ENCODE measurements at places on chromosomes 4 and X. TPM values are rescaled to one million over a fixed set of nuclear protein-coding genes. Genes with fewer than 3 reads are reported as not detected.

GRCh38 chr4:93092765-93093164 is 735.8 kb upstream of the ATOH1 start:
- DNase-seq: no peak
- no peaks in the 10 kb centered on the region for H3K36me3 ChIP-seq
- no peak overlapping the region for H3K4me3 ChIP-seq

DNA sequence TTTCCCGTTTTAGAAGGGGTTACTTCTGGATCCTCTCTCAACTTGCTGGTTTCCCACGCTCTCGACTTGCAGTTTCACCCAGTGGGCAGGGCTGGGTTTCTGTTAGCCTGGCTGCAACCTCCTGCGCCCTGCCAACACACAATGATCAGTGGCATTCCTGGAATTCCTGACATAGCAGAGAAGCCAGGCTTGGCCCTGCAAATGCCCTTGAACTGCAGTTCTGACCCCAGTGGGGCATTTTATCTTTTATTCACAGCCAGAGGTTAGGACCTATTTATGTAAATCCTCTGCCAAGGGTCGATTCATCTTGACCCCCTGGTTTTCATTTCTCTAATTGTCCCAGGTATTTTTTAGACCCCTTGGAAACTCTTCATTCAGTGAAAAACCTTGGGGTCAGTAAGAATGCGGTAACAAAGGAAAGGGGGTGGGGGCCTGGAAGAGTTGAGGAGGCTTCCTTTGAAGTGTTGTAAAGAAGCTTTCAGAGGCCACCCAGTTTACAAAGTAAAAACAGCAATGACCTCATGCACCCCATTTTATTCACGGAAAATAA is 217.6 kb downstream of the ZNF674 start:
- H3K4me1 ChIP-seq: peaks cover 55% of the 10 kb centered on the region
- peak; percentile 56 for DNase-seq
- H3K27ac ChIP-seq: peak overlapping the region; percentile 96
- no peak overlapping the region for H3K4me3 ChIP-seq
- H3K36me3 ChIP-seq: no peaks in the 10 kb centered on the region

GRCh38 chr4:173371292-173372192 is 788 bp downstream of the SAP30 start:
- peak; percentile 82 for DNase-seq
- peak overlapping the region; percentile 90 for H3K27ac ChIP-seq
- peaks cover 18% of the 10 kb centered on the region for H3K4me1 ChIP-seq
- H3K4me3 ChIP-seq: peak overlapping the region; percentile 91
- no peaks in the 10 kb centered on the region for H3K27me3 ChIP-seq
- H3K36me3 ChIP-seq: peaks cover 26% of the 10 kb centered on the region

DNA sequence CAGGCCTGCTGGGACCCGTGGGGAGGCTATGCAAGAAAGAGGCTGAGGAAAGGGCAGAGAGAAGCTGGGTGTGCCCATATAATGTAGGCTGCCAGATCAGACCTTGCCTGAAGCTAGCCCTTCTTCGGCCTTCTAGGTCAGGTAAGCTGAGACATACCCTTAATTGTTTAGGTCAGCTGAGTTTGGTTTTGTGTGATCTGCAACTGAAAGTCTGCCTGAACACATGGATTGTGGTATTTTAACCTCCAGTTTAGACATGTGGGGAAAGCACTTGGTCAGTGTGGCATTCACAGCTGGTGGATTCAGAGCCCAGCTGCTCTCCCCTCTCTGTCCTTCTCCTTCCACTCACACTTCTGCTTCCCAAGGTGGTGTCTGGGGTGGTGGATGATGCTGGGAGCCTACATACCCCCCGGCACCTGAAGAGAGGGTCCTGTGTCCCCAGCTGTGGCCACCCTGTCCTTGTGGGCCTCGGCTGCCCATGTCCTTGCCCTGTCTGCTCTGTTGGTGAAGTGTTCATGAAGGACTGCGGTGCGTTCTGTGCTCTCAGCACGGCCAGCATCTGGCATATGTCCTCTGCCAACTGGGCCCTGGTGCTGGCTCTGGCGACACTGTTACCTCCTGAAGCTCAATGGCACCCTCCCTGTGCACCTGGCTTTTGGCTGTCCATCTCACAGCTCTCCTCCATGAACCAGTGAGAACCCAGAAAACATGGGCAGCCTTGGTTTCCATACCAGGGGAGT is 82.1 kb downstream of the NAT8L start:
- no peak overlapping the region for H3K4me3 ChIP-seq
- H3K36me3 ChIP-seq: no peaks in the 10 kb centered on the region
- no peaks in the 10 kb centered on the region for H3K27me3 ChIP-seq
- no peak for DNase-seq
- H3K27ac ChIP-seq: no peak overlapping the region

DNA sequence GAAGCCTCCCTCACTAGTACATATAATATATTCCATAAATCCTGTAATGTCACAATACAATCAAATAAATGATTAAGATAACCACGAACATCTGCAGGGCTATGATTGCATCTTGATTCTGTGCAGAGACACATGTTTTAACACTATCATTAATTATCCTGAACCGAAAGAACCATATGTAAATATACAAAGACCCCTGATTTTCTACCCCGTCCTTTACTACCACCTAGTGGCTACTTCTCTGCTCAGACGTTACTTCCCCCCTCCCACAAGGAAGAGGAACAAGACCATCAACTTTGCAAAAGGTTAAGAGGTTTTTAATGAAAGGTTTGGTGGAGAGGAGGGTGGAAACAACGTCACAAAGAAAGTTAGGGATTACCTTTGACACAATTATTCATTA is 134.0 kb downstream of the COL4A6 start:
- DNase-seq: peak; percentile 24
- H3K4me3 ChIP-seq: no peak overlapping the region
- peaks cover 16% of the 10 kb centered on the region for H3K27me3 ChIP-seq
- no peaks in the 10 kb centered on the region for H3K4me1 ChIP-seq

DNA sequence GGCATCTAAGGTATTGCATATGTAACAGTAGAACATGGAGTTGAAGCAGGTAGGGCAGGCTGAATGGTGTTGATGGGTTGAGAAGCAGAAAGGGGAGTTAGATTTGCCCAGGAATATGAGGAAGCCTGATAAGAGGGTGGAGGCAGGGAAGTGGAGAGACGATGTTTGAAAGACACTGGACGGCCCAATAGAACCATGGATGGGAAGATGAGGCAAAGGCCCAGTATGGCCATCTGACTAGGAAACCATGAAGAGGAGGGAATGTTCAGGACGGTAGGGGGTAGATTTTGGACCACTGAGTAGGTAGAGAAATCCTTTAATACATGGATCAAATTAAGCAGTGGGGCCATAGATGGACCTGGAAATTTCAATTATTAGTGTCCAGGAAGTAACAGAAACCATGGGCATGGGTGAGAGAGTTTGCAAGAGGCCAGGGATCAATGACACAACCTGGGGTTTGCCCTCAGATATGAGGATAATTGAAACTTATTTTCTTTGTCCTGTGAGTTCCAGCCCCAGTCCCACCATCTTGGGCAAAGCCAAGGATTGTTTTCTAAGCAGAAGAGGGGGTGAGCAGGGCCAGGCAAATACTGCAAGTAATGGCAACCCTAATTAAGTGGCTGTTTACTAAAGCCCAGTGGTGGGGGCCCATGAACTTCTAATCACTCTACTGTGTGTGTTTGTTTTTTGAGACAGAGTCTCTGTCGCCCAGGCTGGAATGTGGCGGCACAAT is 2.5 kb upstream of the USP11 start:
- DNase-seq: no peak
- H3K4me1 ChIP-seq: no peaks in the 10 kb centered on the region
- H3K4me3 ChIP-seq: no peak overlapping the region
- no peaks in the 10 kb centered on the region for H3K27me3 ChIP-seq
- H3K27ac ChIP-seq: no peak overlapping the region

GRCh38 chr4:26687728-26688127 is 103.8 kb downstream of the TBC1D19 start:
- H3K4me1 ChIP-seq: no peaks in the 10 kb centered on the region
- DNase-seq: no peak
- H3K27ac ChIP-seq: no peak overlapping the region
- H3K4me3 ChIP-seq: no peak overlapping the region
- no peaks in the 10 kb centered on the region for H3K36me3 ChIP-seq

GRCh38 chr4:144384408-144384807 is 243.9 kb upstream of the GYPA start:
- no peak overlapping the region for H3K4me3 ChIP-seq
- H3K36me3 ChIP-seq: no peaks in the 10 kb centered on the region
- DNase-seq: no peak
- no peak overlapping the region for H3K27ac ChIP-seq
- no peaks in the 10 kb centered on the region for H3K4me1 ChIP-seq

DNA sequence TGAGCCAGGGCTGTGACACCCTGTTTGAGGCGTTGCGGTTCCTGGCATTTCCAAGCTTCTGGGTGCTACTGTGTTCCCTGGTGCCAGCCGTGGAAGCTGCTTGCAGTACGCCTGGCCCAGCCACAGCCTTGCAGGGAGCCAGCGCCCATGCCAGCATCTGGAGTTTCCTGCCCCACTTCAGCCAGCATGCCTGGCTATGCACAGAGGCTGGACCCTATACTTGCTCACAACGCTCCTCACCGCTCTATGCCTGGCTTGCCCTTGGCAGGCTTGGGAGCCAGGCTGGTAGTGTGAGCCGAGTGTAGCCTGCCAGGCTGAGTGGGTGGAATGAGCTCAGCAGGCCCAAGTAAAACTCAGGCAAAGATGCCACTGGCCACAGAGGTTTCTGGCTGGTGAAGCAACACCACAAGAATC is 22.4 kb downstream of the PRRG1 start:
- H3K4me3 ChIP-seq: no peak overlapping the region
- no peaks in the 10 kb centered on the region for H3K4me1 ChIP-seq
- no peaks in the 10 kb centered on the region for H3K36me3 ChIP-seq
- H3K27ac ChIP-seq: no peak overlapping the region
- no peak for DNase-seq

GRCh38 chr4:98555798-98556445 is 102.5 kb downstream of the TSPAN5 start:
- peaks cover 66% of the 10 kb centered on the region for H3K4me1 ChIP-seq
- peak overlapping the region; percentile 73 for H3K27ac ChIP-seq
- no peaks in the 10 kb centered on the region for H3K27me3 ChIP-seq
- DNase-seq: peak; percentile 90
- H3K36me3 ChIP-seq: no peaks in the 10 kb centered on the region
- H3K4me3 ChIP-seq: no peak overlapping the region

DNA sequence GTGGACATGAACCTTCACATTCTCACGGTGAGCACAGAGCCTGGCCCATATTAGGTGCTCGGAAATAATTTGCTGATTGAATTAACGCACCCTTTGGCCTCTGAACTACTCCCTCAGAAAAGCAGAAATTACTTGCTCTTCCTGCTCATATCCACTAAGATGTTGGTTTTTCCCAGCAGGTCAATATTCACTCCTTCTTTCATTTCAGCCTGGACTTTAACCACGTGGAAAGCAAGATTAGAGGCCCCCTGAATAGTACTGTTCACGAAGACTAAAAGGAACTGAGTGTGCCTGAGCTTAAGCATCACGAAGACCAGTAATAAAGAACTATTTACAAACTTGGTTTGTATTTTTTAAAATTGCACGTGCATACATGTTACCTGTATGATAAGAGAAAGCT is 9.9 kb downstream of the MTNR1A start:
- no peak for DNase-seq
- no peaks in the 10 kb centered on the region for H3K4me1 ChIP-seq
- no peak overlapping the region for H3K27ac ChIP-seq
- H3K4me3 ChIP-seq: no peak overlapping the region
- no peaks in the 10 kb centered on the region for H3K36me3 ChIP-seq
- no peaks in the 10 kb centered on the region for H3K27me3 ChIP-seq

DNA sequence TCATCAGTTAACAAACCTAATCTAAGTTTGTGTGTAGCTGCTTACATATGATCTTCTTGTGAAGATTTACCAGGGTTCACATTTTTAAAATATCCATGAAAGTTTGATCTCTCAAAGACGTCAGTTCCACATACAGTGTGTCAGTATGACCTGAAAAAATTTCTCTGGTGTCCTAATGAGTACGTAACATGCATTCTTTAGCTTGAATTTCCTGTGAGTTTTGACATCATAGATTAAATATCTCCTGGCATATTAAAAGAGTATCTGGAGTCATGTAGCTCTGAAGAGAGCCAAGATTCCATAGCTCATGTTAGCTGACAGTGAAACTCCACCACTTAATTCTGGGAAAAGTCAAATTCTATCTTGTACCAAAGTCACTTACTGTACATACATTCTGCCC is 43.9 kb upstream of the PDLIM5 start:
- H3K27ac ChIP-seq: peak overlapping the region; percentile 100
- no peak overlapping the region for H3K4me3 ChIP-seq
- H3K4me1 ChIP-seq: peaks cover 54% of the 10 kb centered on the region
- no peaks in the 10 kb centered on the region for H3K36me3 ChIP-seq
- DNase-seq: peak; percentile 15
- H3K27me3 ChIP-seq: no peaks in the 10 kb centered on the region

DNA sequence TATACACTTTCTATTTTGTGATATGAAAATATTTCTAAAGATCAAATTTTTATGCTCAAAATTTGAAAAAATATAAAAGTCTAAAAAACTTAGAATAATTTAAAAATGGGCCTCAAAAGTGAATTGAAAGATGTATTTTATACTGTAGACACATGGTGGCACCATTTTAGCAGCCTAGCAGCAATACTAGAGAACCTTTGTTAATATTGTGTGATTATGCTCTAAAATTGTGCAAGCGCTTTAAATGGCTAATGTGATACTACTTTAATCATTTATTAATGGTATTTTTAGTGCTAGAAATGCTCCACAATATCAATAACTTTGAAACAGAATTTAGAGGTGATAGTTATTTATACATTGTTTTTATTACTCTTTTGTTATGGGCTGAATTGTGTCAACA is 3.7 kb upstream of the GUF1 start:
- DNase-seq: peak; percentile 14
- H3K36me3 ChIP-seq: no peaks in the 10 kb centered on the region
- no peaks in the 10 kb centered on the region for H3K27me3 ChIP-seq
- no peak overlapping the region for H3K4me3 ChIP-seq

UCP1 gene
- total RNA-seq: 0.22 TPM

IL15 gene
- 0.21 TPM for total RNA-seq

LDB2 gene
- 45.1 TPM for total RNA-seq

FAM241A gene
- 1.4 TPM for total RNA-seq

CAPN6 gene
- 0.28 TPM for total RNA-seq

DCLK2 gene
- 4.9 TPM for total RNA-seq
